Fibroblast of skin of right biceps (primary cell): ENCODE measurements at places on chromosomes 4 and X.

DNA sequence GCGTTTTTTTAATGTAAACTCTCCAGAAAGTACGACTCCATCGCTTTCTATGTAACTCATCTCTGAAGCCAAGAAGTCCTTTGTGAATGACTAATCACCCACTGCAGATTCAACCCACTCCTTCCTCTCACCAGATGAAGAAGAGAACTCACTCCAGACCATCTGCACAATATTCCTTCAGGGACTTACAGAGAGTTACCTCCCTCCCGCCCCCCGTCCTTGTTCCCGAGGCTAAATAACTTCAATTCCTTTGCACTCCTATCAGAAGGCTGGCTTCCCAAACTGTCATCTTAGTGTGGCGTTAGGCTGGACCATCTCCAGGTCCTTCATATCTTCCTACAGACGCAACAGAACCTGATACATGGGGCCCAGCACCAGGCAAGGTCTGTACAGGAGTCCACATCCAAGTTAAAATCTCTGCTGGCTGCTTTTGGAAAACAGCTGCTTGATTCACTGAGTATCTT, 82.4 kb downstream of the AFAP1 start:
- peak; percentile 95 for DNase-seq

DNA sequence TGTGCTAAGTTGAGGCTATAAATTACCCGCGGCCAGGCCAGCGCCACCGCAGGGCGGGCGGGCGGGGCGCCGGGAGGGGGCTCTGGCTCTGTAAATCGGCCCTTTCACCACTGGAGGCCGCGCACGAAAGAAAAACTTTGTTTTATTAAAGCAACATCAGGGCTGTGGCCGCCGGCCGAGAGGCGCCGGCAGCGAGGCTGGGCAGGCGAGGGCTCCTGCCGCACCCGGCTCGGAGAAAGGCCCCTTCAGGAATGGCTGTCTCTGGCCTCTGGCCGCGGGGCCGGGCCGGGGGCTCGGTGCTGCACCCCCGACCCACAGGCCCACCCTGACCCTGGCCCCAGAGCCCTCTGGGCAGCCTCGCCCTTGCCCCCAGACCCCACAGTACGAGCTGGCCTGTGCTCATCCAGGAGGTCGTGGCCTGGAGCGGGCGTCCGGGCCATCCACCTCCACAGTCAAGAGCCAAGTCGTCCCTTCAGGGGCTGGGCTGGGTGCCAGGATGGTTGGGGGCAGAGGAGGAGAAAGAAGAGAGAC, 29.5 kb upstream of the FGFR3 start:
- peak; percentile 48 for DNase-seq

- peak; percentile 9 for DNase-seq
Observed at GRCh38 chrX:64975491-64975890, 759 bp downstream of the ZC4H2 start.

- no peak for DNase-seq
Observed at GRCh38 chr4:53132132-53132891, 233.5 kb downstream of the SCFD2 start.

GRCh38 chrX:39827951-39828350, 269.8 kb downstream of the BCOR start:
- no peak for DNase-seq

GRCh38 chrX:147927256-147927655, 15.5 kb downstream of the FMR1 start:
- no peak for DNase-seq

DNA sequence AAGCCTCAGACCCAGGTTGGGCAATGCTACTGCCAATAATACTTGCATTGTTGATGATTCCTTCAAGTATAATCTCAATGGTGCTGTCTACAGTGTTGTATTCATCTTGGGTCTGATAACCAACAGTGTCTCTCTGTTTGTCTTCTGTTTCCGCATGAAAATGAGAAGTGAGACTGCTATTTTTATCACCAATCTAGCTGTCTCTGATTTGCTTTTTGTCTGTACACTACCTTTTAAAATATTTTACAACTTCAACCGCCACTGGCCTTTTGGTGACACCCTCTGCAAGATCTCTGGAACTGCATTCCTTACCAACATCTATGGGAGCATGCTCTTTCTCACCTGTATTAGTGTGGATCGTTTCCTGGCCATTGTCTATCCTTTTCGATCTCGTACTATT, 7.4 kb downstream of the LPAR4 start:
- no peak for DNase-seq

- DNase-seq, result peak; percentile 91
Observed at GRCh38 chr4:107619066-107619465, 101.0 kb downstream of the PAPSS1 start.

DNA sequence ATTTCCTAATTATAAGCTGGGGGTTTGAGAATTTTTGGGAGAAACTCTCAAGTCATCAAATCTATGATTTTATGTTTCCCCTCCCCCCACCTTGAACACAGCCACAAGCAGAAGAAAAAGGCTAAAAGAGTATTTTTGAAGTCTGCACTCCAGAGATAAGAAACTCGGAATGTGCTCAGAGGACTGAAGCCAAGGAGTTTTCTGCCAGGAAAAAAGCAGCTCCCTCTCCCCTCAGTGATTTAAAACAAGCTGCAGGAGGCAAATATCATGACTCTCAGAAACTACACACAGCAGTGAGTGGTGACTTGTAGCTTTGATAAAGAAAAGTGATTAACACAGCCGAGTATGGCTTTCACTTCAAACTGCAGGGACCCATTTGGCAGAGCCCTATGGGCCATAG, 800.2 kb upstream of the FTHL17 start:
- DNase-seq, result peak; percentile 7

GRCh38 chr4:166092797-166093290, 219.8 kb downstream of the TLL1 start:
- DNase-seq, result no peak

GRCh38 chr4:147371661-147372060, 109.2 kb upstream of the EDNRA start:
- DNase-seq, result peak; percentile 77

GRCh38 chr4:110641218-110641617, 18.3 kb upstream of the PITX2 start:
- DNase-seq, result no peak

- DNase-seq, result no peak
Observed at GRCh38 chr4:70315928-70316327, 18.9 kb upstream of the CABS1 start.

DNA sequence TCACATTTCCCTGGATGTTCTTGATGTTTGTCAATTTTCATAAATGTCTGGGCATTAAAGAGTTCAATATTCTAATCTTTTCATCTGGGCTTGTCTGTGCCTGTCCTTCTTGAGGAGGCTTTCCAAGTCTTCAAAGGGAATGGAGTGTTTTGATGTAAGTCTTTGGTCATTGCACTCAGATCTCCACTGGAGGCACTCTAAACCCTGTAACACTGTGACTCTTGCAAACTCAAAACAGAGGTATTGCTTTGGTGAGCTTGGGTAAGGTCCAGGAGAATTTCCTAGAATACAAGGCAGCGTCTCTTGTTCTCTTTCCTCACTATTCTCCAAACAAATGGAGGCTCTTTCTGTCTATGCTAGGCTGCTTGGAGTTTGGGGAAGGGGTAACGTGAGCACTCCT, 1118.1 kb upstream of the PABPC4L start:
- DNase-seq, result no peak

GRCh38 chr4:111269439-111269838, 646.6 kb upstream of the PITX2 start:
- DNase-seq, result peak; percentile 20

DNA sequence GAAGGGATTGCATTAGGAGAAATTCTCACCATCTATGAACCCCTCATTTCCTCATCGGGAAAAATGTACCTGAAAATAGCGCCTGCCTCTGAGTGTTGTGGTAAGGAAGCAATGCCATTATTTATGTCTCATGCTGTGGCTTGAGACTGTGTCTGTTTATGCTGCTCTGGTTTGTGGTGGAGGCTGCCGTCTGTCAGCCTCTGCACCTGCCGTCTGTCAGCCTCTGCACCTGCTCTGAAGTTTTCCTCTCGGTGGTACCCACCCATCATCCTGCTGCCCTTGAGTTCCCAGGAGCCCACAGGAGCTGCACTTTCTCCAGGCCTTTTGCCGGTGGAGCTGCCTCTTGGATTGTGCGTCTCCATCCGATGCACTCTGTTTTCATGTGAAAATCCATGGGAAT, 68.5 kb upstream of the PPP2R3B start:
- no peak for DNase-seq

- no peak for DNase-seq
Observed at GRCh38 chr4:73985528-73985852, 2.5 kb downstream of the PPBP start.

DNA sequence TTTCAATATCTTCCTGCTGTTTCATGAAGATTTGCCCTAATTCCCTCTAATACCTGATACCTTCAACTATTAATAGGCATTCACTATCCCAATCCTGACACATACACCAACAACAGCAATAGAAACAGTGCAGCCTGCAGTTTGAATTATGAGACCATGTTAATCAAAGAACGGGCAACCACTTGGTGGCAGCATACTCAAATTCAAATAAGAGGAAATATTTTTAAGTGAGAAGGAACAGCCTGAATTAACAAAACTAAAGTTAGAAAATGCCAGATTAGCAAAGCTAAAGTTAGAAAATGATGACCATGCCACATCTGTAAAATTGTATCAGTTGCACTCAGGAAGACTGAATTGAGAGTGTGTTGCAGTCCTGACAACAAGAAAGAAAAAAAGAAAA, 204.9 kb downstream of the SMARCA1 start:
- DNase-seq, result peak; percentile 3

DNA sequence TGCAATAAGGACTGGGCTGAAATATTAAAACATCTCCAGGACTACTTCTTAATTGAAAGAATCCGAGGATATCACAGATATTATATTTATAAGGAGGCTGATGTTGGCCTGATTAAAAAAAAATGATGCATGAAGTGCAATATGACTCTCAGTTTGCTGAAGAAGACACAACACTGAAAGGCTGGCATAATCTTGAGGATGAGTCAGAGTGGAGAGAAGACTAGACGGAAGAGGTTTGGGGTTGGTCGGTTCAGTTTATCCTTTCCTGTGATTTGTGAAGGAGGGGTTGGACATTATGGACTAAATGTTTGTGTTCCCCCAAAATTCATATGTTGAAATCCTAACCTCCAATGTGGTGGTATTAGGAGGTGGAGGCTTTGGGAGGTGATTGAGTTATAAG, 170.3 kb downstream of the CORIN start:
- DNase-seq, result peak; percentile 12

DNA sequence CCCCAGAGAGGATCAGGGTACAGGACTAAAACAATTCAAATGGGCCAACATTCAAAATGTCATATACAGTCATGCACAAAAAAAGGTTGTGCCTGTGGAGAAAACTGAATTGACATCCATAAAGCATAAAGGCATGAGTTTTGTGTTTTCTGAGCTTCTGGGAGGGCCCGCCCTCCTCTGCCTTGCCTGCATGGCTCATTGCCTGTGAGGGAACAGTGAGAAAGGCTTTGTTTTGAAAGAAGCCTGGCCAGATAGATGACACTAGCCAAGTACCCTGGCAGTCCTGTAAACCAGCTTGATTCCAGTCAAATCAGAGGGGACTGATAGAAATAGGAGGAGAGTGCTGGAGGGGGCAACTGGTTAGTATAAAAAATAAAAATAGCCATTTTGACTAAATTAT, 194.3 kb downstream of the KIT start:
- no peak for DNase-seq

- no peak for DNase-seq
Observed at GRCh38 chr4:42513748-42514492, 116.6 kb downstream of the SHISA3 start.

GRCh38 chr4:146477054-146477453, 44.7 kb downstream of the SLC10A7 start:
- DNase-seq, result peak; percentile 21

DNA sequence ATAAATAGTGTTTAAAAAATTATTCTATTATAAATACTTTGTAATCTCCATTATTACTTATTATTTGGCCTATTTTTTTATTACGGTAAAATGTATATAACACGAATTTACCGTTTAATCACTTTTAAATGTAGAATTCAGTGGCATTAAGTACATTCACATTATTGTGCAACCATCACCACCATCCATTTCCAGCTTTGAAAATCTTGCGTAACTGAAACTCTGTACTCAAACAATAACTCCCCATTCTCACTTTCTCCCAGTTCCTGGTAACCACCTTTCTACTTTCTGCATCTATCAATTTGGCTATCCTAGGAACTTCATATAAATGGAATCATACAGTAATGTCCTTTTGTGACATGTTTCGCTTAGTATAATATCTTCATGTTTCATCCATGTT, 45.7 kb downstream of the PASD1 start:
- no peak for DNase-seq

- peak; percentile 97 for DNase-seq
Observed at GRCh38 chr4:53714236-53715140, 123.2 kb upstream of the LNX1 start.

GRCh38 chrX:22177950-22178515, 94.7 kb upstream of the CBLL2 start:
- no peak for DNase-seq

DNA sequence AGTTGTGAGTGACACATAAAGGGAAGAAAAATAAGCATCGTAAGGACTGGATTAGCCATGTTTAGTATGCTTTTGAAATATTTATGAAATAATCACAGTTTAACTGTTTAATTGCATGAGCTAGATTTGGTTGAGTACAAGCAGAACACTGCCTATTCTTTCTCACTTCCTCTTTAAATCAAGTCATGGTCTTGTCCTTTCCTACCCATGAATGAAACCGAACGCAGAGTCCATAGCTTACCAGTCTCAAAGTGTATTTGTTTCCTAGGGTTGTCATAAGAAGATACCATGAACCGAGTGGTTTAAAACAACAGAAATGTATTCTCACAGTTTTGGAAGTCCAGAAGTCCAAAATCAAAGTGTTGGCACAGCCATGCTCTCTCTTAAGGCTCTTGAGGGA, 684.0 kb upstream of the MAGEB2 start:
- no peak for DNase-seq
